ENCODE measurements at places on chromosomes 4 and X. TPM values are rescaled to one million over a fixed set of nuclear protein-coding genes. Genes with fewer than 3 reads are reported as not detected.

Gene NLGN3
- total RNA-seq: not detected

GRCh38 chr4:74376888-74377483, 12.0 kb downstream of the EREG start:
- H3K27me3 ChIP-seq: no peaks in the 10 kb centered on the region
- no peak overlapping the region for H3K27ac ChIP-seq
- H3K36me3 ChIP-seq: no peaks in the 10 kb centered on the region
- no peak for DNase-seq

- H3K27ac ChIP-seq: no peak overlapping the region
- no peaks in the 10 kb centered on the region for H3K4me1 ChIP-seq
- no peaks in the 10 kb centered on the region for H3K36me3 ChIP-seq
- H3K27me3 ChIP-seq: no peaks in the 10 kb centered on the region
- no peak for DNase-seq
These were observed 97.1 kb downstream of the MRPL1 start for GRCh38 chr4:77959566-77960338.

DNA sequence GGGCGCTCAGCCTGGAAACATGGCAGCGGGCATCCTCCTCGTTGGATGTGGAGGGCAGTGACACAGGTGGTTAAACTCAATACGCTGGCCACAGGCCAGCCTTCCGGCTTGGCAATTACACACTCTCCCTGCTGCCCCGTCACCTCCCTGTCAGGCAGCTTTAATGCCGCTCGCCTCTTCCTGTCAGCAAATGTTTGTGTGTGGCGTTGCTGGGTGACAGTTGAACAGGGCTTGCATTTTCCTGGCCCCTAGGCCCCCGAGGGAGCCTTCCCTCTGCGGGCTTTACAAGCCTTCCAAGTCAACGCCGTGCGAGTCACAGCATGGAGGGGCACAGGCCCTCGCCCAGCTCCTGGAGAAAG, 620.0 kb downstream of the BCOR start:
- no peaks in the 10 kb centered on the region for H3K4me1 ChIP-seq
- H3K27ac ChIP-seq: no peak overlapping the region
- peak; percentile 53 for DNase-seq
- H3K27me3 ChIP-seq: no peaks in the 10 kb centered on the region
- no peaks in the 10 kb centered on the region for H3K36me3 ChIP-seq

GRCh38 chr4:137635108-137635507, 102.8 kb upstream of the PCDH18 start:
- H3K36me3 ChIP-seq: no peaks in the 10 kb centered on the region
- H3K4me1 ChIP-seq: no peaks in the 10 kb centered on the region

GRCh38 chr4:5893004-5893580, at the start of gene CRMP1:
Gene CRMP1 (minus strand): TSS chr4:5893086. CDS start chr4:5892969, 117 bp downstream.
- H3K27me3 ChIP-seq: peaks cover 32% of the 10 kb centered on the region
- peak; percentile 47 for DNase-seq
- H3K4me1 ChIP-seq: peaks cover 16% of the 10 kb centered on the region
- H3K4me3 ChIP-seq: no peak within 1 kb of the TSS
- H3K27ac ChIP-seq: no peak within 1 kb of the TSS

- H3K4me1 ChIP-seq: no peaks in the 10 kb centered on the region
- DNase-seq: peak; percentile 17
- H3K27me3 ChIP-seq: no peaks in the 10 kb centered on the region
- H3K4me3 ChIP-seq: no peak overlapping the region
These were observed 17.7 kb downstream of the FOXR2 start for GRCh38 chrX:55640854-55641253.

Gene SH3BGRL
- 65.1 TPM for total RNA-seq

Gene KLHL2
- total RNA-seq: 9.1 TPM

Gene TMPRSS11B
- not detected for total RNA-seq

GRCh38 chrX:154317391-154317995, 21.9 kb downstream of the TKTL1 start:
- H3K27ac ChIP-seq: no peak overlapping the region
- H3K27me3 ChIP-seq: no peaks in the 10 kb centered on the region
- no peaks in the 10 kb centered on the region for H3K4me1 ChIP-seq
- no peak overlapping the region for H3K4me3 ChIP-seq
- no peaks in the 10 kb centered on the region for H3K36me3 ChIP-seq
- peak; percentile 17 for DNase-seq

- no peak for DNase-seq
- no peak overlapping the region for H3K27ac ChIP-seq
- H3K4me3 ChIP-seq: no peak overlapping the region
- H3K27me3 ChIP-seq: no peaks in the 10 kb centered on the region
- no peaks in the 10 kb centered on the region for H3K36me3 ChIP-seq
These were observed 182.4 kb upstream of the LCORL start for GRCh38 chr4:18203966-18204365.

DNA sequence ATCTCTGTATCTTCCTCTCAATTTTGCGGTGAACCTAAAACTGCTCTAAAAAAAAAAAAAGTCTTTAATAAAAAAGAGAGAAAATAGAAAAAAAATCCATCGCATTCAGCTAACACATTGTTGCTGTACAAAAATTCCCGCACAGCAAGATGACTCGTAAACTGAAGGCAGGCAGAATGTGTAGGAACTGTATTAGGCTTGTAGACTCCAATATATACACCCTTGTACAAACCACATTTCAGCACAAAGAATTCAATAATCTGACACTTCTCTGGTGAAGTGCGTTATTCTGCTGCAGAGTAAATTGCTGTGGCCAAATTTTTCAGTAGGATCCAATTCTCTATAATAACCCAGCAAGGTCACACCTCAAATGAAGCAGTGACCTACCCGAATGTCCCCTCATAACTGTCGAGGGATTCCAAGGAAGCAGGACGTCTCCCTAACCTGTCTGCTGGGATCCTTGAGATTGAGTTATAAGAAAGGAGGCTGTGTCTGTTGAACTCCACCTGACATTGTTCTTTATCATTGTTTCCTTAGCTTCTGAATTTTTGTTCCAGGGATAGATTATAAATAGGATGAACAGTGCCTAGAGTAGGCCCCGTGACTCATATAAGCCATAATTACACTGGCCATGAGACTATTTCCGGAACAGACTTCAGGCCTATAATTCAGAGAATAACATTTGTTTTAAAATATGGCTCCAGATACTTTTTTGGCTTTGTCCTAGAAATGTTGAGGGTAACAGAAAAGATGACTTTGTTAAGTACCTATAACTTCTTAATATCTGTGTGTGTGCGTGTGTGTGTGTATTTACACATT, 348.3 kb downstream of the PCDH7 start:
- no peaks in the 10 kb centered on the region for H3K4me1 ChIP-seq
- DNase-seq: no peak
- no peaks in the 10 kb centered on the region for H3K36me3 ChIP-seq
- no peaks in the 10 kb centered on the region for H3K27me3 ChIP-seq
- no peak overlapping the region for H3K4me3 ChIP-seq
- no peak overlapping the region for H3K27ac ChIP-seq

- H3K36me3 ChIP-seq: no peaks in the 10 kb centered on the region
- no peak for DNase-seq
- no peak overlapping the region for H3K4me3 ChIP-seq
- peaks cover 14% of the 10 kb centered on the region for H3K4me1 ChIP-seq
- no peaks in the 10 kb centered on the region for H3K27me3 ChIP-seq
- no peak overlapping the region for H3K27ac ChIP-seq
These were observed 42.4 kb downstream of the PTTG2 start for GRCh38 chr4:38002451-38003071.

DNA sequence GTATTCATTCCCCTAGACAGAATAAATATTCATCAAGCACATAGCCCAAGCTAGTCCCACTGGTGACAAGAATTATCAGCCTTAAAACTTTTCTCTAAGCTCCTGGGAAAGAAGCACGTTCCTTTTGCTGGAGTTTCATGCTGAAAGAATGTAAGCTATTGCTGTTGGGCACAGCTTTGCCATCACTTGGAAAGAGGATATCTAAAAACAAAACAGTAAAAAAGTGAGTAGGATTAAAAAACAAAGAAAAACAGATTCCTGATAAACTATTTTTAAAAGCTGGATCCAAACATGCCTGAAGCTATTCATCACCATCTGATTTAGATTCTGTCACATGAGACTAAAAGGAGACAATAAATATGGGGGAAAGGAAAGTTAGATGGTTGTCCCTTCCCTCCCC, 176.8 kb downstream of the SCFD2 start:
- no peaks in the 10 kb centered on the region for H3K27me3 ChIP-seq
- no peak overlapping the region for H3K4me3 ChIP-seq

Gene TEX13A
- not detected for total RNA-seq

Gene PABPC4L
- total RNA-seq: 0.26 TPM

DNA sequence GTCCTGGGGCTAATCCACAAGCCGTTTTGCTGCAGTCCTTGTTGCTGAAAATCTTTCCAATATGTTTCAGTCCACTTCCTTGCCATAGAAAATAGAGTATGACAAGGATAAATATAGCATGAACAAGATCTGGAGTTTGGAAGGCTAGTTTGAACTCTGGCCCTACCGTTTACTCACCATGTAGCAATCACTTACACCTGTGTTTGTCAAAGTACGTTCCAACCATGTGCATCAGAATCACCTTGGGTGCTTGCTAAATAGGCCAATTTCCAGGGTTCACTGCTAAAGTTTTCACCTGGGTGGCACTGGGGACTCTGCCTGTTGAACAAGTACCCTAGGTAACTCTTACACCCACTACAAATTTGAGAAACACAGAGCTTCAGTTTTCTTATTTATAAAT, 188.9 kb downstream of the ENOX2 start:
- H3K36me3 ChIP-seq: no peaks in the 10 kb centered on the region
- H3K4me1 ChIP-seq: no peaks in the 10 kb centered on the region

DNA sequence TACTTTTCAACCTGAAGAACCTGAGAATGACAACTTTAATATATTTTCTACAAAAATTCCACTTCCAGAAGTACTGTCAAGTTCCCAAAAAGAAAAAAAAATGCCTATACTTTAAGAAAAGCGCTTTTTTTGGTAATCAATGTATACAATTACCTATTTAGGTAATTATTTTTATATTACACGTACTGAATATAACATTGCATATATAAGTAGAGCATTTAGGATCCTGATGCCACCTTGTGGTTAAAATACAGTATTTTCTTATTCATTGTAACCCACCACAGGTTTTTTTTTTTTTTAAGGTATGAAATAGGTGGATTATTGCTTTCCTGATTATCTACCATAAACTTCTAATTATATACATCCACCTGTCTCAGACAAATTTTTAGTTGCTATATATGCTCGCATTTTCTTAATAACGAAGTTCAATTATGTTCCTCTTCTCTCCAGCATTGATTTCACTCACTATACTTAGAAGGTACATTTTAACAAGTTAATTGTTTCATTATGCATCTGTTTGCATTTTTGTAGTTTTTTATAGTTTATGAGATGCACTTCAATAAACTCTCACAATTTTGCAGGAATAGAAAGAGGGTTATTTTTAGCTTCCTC, 5.2 kb downstream of the MAP9 start:
- peaks cover 5% of the 10 kb centered on the region for H3K4me1 ChIP-seq
- no peak overlapping the region for H3K27ac ChIP-seq
- H3K27me3 ChIP-seq: no peaks in the 10 kb centered on the region
- H3K36me3 ChIP-seq: peaks cover 3% of the 10 kb centered on the region
- no peak for DNase-seq
- no peak overlapping the region for H3K4me3 ChIP-seq

- no peak for DNase-seq
- H3K27me3 ChIP-seq: no peaks in the 10 kb centered on the region
- H3K4me1 ChIP-seq: no peaks in the 10 kb centered on the region
- H3K27ac ChIP-seq: no peak overlapping the region
- H3K36me3 ChIP-seq: peaks cover 11% of the 10 kb centered on the region
These were observed 142.2 kb downstream of the SOWAHB start for GRCh38 chr4:76755756-76756155.

- H3K27ac ChIP-seq: no peak overlapping the region
- H3K36me3 ChIP-seq: no peaks in the 10 kb centered on the region
- no peak overlapping the region for H3K4me3 ChIP-seq
- no peaks in the 10 kb centered on the region for H3K27me3 ChIP-seq
- DNase-seq: no peak
These were observed 5.9 kb upstream of the EIF1AX start for GRCh38 chrX:20147561-20147960.

Gene H2BW2
- total RNA-seq: not detected

Gene GAGE12E
- not detected for total RNA-seq

Gene SPACA5
- total RNA-seq: not detected

Gene MAGEB1
- total RNA-seq: not detected

GRCh38 chrX:147927256-147927655, 15.5 kb downstream of the FMR1 start:
- H3K27me3 ChIP-seq: no peaks in the 10 kb centered on the region
- H3K27ac ChIP-seq: no peak overlapping the region
- no peak overlapping the region for H3K4me3 ChIP-seq
- no peaks in the 10 kb centered on the region for H3K4me1 ChIP-seq
- H3K36me3 ChIP-seq: no peaks in the 10 kb centered on the region

Gene ACE2
- total RNA-seq: 6.2 TPM

Gene SYP
- total RNA-seq: 5.4 TPM

Gene ATP1B4
- total RNA-seq: not detected

Gene ITIH6
- total RNA-seq: not detected

DNA sequence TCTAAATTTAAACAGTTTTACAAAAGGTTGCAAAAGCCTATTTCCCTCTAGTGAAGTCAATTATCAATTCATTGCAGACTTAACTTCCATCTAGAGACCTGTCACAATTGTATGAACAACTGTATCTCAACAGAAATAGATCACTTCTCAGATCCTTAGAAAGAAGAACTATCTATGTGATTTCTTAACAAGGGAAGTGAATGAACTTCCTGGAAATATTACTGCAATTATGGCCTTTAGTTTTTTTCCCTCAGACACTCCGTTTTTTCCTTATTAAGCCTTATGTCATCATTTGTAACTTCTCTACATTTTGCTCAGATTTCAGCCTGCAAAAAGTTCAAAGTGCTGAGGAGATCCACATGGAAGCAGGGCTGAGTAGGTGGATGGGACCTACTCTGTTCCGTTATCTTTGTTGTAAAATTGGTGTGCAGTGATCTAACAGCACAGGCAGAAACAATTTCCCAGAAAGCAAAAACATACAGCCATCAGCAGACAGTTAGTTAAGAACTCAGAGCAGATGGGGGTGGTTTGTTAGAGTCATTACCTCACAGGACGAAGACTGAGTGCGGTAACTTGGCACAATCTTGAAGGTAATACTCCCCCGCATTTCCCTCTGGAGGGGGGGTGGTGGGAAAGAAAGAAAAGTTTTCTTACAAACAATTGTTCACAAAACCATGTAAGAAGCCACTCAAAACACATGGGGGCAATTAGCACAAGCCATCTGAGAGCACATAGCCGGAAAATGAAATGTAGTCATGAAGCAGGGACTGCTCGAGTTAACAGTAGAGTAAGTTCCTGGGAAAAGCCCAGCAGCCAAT, 112.3 kb downstream of the NYX start:
- DNase-seq: no peak
- no peaks in the 10 kb centered on the region for H3K27me3 ChIP-seq
- H3K4me1 ChIP-seq: no peaks in the 10 kb centered on the region
- no peaks in the 10 kb centered on the region for H3K36me3 ChIP-seq
- H3K4me3 ChIP-seq: no peak overlapping the region

Gene CWH43
- not detected for total RNA-seq
